ENCODE measurements at places on chromosomes 4 and X. TPM values are rescaled to one million over a fixed set of nuclear protein-coding genes. Genes with fewer than 3 reads are reported as not detected.

PLP1 gene
- total RNA-seq: 9.0 TPM

NAA15 gene
- 5.0 TPM for total RNA-seq

ENAM gene
- total RNA-seq: not detected

RNF175 gene
- total RNA-seq: not detected

DCX gene
- not detected for total RNA-seq

GRCh38 chr4:65669111-65670019 is 924 bp downstream of the EPHA5 start:
- no peak for DNase-seq

GRCh38 chr4:98786866-98787265 is 128.5 kb upstream of the TSPAN5 start:
- no peak for DNase-seq

- DNase-seq: no peak
Observed at GRCh38 chr4:13836946-13837912, 209.7 kb upstream of the BOD1L1 start.

GRCh38 chr4:61373901-61374440 is 173.8 kb downstream of the ADGRL3 start:
- DNase-seq: no peak

- DNase-seq: no peak
Observed at GRCh38 chrX:45748369-45748774, 547.7 kb upstream of the DIPK2B start.

- no peak for DNase-seq
Observed at GRCh38 chrX:136754651-136755050, 26.1 kb downstream of the ARHGEF6 start.

GRCh38 chr4:10354746-10355145 is 102.5 kb downstream of the ZNF518B start:
- no peak for DNase-seq

DNA sequence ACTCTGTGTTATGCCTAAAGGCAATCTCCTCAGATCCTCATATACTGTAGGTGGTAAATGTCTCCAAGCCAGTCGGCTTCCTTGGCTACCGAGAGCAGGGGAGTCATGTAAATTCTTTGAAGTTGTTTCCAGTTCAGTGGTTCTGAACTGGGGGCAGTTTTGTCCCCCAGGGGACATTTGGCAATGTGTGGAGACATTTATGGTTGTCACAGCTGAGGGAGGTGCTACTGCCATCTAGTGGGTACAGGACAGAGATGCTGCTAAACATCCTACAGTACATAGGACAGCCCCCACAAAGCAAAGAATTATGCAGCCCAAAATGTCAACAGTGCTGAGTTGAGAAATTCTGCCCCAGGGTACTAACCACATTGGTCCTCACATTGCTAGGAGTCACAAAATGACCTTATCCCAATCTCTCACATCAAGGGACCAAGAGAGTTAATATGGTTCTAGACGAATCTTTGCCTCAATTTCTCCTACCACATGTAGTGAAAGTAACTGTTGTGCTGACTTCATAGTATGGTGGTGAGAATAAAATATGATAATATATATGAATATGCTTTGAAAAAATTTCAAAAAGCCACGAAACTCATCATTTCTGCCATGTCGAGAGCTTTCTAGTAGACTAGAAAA is 104.4 kb upstream of the ARHGAP24 start:
- peak; percentile 24 for DNase-seq

GRCh38 chr4:2583517-2583916 is 47.1 kb downstream of the FAM193A start:
- no peak for DNase-seq

DNA sequence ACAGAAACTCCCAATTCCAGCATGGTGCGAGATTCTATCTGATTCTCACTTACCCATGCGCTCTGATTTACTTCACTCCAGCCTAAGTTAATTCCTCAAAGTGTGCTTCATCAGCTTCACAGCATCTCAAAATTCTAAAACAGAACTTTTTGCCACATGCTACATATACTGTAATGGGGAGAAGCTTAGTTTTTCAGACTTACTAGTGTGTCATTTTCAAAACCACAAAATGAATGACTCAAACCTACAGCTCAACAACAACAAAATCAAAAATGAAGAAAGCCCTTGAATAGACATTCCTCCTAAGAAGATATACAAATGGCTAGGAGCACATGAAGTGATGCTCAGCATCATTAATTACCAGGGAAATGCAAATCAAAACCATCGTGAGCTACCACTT is 14.9 kb downstream of the IRF2 start:
- DNase-seq: no peak

- peak; percentile 63 for DNase-seq
Observed at GRCh38 chr4:80035336-80035735, 37.7 kb downstream of the ANTXR2 start.

- no peak for DNase-seq
Observed at GRCh38 chr4:181562399-181562798, 680.8 kb upstream of the TENM3 start.

- no peak for DNase-seq
Observed at GRCh38 chr4:138251938-138252337, 9.8 kb upstream of the SLC7A11 start.

- DNase-seq: no peak
Observed at GRCh38 chrX:134738986-134739740, 80.9 kb upstream of the PLAC1 start.

DNA sequence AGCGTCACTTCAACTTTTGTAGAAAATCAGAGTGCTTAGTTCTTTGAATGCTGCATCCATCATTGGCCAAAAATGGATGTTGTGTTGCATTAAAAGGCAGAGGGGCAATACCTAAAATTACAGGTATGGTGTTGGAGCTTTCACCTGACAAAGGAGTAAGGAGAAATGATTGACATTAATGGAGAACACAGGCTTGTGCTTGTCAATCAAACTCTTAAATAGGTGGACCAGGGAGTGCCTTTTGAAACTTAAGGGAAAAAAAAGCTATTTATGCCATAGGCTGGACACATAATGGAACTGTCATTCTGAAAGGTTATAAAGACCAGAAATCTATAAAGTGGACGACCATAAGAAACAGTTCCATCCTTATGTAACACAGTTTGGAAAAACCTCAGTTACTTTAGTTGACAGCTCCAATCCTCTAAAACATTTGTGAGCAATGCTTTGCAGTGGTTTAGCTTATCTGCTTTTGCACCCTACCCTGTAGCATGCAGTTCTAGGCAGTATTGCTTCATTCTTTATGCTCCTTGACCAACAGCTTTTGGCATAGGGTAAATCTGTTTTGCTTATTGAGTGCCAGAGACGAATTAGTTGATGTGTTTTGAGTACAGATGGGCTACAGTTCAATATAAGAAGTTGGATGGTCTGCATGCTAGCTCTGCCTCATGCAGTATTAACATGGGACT is 2.4 kb downstream of the HADH start:
- DNase-seq: no peak
